Cortex of kidney (tissue), 1 donor: ENCODE measurements at places on chromosomes 7 and 10.

GRCh38 chr10:119479532-119479931, 63.0 kb downstream of the RGS10 start:
- no peak for DNase-seq

DNA sequence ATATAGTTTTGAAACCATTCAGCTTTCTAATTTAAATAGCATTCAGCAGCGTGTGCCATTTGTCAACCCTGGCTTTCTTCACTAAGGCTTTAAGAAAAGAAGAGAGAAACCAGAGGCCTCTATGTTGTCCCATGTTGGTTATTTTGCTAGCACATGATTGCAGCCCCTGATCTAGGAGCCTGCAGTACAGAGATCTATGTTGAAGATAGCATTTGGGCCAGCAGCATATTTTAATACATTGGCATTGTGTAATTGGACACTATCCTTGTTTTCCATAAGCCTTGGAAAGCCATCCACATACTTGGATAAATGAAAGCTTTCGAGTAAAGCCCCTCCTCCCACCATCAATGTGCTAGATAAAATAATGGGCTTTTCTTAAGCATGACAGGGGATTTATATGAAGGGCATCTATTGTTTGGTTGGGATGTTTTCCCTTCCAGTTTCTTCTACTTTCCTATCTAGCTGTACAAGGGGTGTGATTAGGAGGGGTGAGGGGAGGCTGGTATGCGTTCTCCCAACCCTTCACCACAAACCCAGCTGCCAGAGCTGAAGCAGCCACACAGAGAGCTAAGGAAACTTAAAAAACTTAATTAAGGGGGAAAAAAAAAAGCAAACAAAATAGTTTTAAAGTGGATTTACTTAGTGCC, 23.1 kb upstream of the SDHAF3 start:
- DNase-seq, result no peak

- DNase-seq, result no peak
Measured at GRCh38 chr7:756928-757560, 30.0 kb upstream of the PRKAR1B start.

DNA sequence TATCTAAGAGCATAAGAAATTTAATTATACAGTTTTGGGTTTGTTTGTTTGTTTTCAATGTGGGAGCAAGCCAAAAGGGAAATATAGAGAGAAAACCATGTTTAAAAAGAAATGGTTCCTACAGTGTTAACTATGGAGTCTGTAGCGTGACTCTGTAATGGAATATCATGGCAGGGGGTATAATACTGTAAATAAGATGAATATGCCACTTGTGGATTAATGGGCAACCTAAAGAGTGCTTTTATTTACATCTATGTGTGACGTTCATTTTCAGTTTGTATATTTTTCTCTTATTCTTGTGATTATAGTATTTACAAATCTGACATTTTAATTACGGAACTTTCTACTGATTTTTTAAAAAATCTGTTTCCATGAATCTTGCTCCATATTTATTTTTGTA, 95.9 kb downstream of the POLL start:
- no peak for DNase-seq

DNA sequence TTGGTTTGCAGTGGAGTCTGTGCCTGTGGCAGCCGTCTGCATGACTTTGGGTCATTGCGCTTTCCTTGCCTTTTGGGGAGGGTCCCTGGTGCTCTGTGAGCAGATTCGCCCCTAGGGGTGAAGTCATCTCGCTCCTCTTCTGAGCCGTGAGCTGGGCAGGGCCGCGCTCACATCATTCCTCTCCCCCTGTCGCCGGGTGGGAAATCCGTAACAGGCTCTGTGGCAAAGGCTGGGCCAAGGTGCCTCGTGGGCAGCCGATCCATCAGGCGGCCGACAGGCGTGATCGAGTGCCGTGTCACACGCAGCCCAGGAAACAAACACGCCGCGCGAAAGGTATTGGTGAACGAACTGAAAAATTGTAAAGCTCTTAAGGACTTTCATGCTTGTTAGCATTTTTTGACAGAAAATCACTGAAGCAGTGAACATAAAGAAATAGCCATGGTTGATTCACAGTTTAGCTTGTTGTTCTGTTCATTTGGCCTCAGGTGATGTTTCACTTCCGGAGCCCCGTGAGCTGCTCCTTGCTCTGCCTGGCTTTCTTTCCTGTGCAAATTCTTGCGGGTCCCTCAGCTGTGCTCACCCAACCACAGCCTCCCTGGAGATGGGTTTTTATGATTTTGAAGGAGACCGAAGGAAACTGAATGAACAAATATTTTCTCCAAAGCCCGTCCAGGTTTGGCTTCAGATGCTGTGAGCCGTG, 122.1 kb downstream of the NKX6-2 start:
- DNase-seq, result no peak

GRCh38 chr10:124232686-124233545, 139.5 kb upstream of the CHST15 start:
- DNase-seq, result no peak

GRCh38 chr7:135929722-135930141, 47.4 kb downstream of the MTPN start:
- no peak for DNase-seq

DNA sequence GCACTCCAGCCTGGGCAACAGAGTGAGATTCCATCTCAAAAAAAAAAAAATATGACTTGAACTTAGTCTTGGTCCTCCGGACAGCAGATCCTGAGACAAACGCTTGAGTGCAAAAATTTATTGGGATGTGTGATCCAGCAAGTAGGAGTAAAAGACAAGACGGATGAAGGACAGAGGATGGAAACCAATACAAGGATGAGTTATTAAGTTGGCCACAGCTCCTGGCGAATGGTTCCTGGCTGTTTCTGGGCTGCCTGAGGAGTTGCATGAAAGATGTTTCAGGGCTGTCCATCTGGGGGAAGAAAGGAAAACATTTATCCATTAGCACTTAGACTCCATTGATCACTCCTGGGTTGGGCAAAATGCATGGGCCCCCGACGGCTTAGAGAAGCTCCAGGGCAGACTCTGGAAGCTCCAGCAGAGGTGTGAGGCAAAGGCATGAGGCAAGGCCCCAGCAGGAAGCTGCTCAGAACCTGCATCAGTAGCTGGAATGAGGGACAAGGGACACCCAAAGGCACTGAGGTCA, 98.3 kb upstream of the ZNF438 start:
- no peak for DNase-seq

- DNase-seq, result no peak
Measured at GRCh38 chr7:144063710-144064109, 5.9 kb upstream of the OR2A25 start.

DNA sequence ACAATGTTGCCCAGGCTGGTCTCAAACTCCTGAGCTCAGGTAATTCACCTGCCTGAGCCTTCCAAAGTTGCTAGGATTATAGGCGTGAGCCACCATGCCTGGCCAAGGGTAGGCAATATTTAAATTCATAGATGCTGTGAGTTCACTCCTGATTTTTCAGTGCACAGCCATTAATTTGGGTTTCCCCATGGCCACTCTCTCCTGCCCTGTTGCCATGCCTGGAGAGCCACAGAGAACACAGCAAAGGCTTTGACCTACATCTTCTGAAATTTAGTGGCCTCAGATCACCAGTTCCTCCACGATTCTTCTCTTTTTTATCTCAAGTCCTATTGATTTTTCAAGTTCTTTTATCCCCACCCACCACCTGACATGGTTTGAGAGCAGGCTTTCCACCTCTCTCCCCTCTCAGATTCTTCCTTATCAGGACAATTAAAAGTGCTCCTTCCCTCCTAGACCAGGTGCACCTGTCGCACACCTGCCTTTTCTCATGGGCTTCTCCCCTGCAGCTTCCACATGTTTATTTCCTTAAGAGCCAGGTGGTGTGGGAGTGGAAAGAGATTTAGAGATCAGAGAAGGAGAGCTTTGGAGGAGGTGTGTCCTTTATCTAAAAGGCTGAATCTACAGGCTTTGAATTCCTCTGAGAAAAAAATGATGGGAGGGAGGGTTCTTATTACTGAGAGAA, 123.8 kb downstream of the ADRA2A start:
- DNase-seq, result no peak

GRCh38 chr7:79009647-79010046, 443.8 kb downstream of the MAGI2 start:
- DNase-seq, result no peak

DNA sequence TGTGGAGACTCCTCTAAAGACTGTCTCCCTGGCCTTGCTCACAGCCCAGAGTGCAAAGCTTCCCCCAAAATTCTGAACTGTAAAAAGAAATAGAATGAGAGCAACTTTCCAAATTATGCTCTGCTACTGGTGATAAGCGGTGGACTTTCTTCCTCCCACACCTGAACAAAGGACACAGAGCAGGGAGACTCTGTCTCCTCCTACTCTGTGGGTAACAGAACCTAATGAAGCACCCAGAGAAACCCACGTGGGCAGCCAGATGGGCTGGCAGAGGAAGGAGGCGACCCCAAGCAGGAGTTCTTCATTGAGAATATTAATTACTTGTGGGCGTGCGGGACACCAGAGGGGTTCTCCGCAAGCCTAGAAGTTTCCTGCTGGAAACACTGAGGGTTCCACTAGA, 139.5 kb downstream of the KMT2E start:
- DNase-seq, result no peak

DNA sequence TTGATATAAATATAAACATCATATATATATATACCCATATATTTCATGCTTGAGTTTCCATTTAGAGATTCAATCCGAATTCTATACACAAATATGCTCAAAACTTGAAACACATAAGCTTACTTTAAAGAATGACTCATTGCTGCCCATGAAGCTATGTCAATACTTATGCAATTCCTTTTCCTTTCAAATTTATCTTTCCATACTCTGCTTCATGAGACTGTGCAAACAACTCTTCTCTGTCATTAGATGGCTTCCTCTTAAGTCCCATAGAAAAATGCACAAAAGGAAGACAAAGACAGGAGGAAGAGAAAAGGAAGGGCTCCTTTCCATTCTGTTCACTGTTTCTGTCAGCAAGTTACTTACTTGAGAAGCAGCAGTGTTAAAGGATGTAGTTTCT, 895.7 kb upstream of the SORCS1 start:
- no peak for DNase-seq

- DNase-seq, result no peak
Measured at GRCh38 chr7:156898938-156899337, 6.0 kb upstream of the LMBR1 start.

DNA sequence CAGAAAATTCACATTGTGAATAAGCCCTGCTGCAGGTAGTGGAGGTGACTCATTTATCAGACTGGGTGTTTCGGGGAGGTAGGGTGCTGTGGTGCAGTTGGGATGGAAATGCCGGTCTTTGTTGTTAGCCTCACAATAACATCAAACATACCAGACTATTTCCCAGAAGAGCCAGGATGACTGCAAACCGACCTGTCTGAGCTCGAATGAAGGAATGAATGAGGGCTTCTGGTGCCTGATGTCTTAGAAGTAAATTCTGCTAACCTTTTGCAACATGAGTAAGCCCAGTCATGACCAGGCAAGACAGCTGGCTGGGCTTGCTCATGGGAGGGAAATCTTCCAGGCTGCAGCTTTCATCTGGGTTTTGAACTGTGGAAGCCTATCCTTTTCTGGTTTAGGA, 2.4 kb upstream of the VDAC2 start:
- no peak for DNase-seq

DNA sequence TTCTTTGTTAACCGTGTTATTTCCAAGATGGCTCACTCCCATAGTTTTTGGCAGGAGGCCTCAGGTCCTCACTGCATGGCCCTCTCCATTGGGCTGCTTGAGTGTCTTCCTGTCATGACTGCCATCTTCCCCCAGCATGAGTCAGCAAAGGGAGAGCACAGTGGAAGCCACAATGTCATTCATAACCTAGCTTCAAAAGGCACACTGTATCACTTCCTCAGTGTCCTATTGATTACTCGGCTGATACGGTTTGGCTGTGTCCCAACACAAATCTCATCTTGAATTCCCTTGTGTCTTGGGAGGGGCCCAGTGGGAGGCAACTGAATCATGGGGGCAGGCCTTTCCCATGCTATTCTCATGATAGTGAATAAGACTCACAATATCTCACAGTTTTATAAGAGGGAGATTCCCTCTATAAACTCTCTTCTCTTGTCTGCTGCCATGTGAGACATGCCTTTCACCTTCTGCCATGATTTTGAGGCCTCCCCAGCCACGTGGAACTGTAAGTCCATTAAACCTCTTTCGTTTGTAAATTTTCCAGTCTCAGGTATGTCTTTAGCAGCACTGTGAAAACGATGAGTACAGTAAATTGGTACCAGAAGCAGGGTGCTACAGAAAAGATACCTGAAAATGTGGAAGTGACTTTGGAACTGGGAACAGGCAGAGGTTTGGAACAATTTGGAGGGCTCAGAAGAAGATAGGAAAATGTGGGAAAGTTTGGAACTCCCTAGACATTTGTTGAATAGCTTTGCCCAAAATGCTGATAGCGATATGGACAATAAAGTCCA, 106.5 kb downstream of the PRLHR start:
- DNase-seq, result no peak

- no peak for DNase-seq
Measured at GRCh38 chr10:125024497-125025234, 82.7 kb downstream of the ZRANB1 start.

DNA sequence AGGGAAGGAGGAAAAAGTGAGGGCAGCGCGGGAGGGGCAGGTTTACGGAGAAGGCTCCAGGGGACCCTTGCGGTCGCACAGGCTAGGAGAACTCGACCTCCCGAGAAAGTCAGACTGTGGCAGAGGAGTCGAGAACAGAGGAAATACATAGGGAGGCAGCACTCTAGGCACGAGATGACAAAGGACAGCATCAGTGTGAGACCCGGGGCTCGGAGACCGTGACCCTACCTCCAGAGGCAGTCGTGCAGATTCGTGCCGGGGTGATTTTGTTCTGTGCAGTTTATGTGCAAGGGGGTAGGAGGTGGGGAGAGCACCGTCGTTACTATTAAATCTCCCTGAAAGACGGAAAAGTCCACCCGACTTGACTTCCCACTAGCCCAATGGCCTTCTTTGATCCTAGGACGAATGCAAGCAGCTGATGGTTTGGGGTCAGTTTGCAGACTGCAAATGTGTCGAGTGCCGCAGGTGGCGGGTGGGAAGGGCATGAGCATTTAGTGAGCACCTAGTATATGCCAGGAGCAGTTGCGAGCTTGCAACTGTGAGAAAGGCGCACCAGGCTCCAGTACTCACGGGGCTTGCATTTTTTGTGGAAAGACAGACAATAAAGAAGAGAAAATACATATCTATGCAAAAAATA, 674 bp upstream of the OSBPL3 start:
- no peak for DNase-seq

DNA sequence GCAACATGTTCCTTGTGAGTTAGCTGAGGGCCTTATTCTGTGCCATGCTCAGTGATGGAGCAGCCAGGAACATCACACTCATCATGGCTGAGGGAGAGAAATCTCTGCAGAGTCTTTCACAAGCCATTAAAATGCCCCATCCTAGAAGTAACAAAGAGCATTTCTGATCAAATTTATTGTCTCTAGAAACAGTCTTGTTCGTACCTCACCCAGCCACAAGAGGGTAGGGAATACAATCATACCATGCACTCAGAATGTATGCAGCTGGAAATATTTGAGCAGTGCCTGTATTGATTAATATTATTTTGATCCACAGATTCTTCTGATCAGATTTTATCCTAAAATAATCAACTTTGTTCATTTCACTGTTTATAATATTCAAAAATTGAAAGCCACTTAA, 17.3 kb downstream of the VPS26A start:
- DNase-seq, result no peak
